ENCODE measurements at places on chromosomes 13 and 19. TPM values are rescaled to one million over a fixed set of nuclear protein-coding genes. Genes with fewer than 3 reads are reported as not detected.

- H3K36me3 ChIP-seq, result peaks cover 46% of the 10 kb centered on the region
- no peak for DNase-seq
- H3K27me3 ChIP-seq, result no peaks in the 10 kb centered on the region
- no peak overlapping the region for H3K4me3 ChIP-seq
Measured at GRCh38 chr13:114286808-114287207, 5.4 kb downstream of the UPF3A start.

DNA sequence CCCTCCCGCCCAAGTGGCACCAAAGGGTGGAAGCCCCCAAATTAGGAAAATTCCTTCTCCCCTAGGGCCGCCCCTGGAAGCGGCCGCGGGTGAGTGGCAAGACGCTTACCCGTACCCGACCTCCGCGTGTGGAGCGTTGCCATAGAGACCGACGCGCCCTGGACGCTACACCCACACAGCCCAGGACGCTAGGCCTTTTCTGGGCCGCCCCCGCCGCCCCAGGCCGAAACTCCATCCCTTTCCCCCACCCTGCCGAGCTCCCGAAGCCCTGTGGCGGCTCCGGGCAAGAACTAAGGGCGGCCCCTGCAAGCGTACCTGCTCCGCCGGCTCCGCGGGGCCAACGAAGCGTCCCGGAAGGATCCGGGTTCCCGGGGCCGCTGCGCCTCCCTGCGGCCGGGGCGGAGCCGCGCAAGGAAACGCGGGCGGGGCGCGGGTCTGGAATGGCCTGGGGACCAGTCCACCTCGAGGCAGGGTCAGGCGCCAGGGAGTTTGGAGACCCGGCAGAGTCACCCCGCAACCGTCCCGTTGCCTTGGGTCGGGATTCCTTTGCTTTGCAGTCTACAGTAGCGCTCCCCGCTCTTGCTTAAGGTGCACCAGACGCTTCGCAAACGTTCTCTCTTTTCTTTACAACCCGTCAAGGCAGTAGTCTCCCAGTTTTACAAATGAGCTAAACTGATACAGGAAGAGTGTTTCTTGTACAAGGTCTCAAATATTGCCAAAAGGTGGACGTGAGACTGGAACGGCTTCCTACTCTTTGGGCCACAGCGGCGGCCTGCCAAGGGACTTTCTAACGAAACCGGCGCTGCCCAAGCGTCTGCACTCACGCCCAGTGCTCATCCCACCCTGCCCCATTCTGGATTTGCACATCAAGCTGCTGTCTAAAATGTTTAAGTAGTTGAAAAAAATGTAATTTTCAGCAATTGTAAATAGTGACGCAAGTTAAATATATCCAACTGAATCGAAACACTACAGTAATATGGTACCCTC lies at the start of gene NEK5:
Gene NEK5 (minus strand): TSS at position 360 of the 987 bp plus-strand sequence. CDS start 1,591 bp downstream, outside the sequence.
- peak within 1 kb of the TSS; percentile 76 for H3K4me3 ChIP-seq
- peaks cover 13% of the 10 kb centered on the region for H3K4me1 ChIP-seq
- H3K27ac ChIP-seq, result no peak within 1 kb of the TSS
- no peaks in the 10 kb centered on the region for H3K27me3 ChIP-seq
- DNase-seq, result peak; percentile 70

DNA sequence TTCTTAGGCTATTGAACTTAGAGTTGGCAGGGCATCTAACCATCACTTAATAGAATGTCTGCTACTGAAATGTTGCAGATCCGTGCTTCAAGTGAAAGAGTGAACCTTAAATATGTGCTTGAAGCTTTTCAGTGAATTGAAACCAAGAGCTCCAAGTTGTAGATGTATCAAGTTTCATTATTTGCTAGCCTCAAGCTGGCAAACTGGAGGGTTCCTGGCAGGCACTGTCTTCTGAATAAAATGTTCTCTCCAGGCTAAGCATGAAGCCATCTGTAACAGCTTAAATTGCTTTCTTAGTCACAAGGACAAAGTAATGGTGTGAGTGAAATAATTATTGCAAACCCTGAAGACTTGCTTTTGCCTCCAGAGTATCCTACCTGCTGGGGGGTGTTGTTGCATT lies 415.0 kb upstream of the SPRY2 start:
- no peaks in the 10 kb centered on the region for H3K36me3 ChIP-seq
- H3K4me1 ChIP-seq, result no peaks in the 10 kb centered on the region
- no peak for DNase-seq
- no peaks in the 10 kb centered on the region for H3K27me3 ChIP-seq
- no peak overlapping the region for H3K27ac ChIP-seq

GRCh38 chr13:71046360-71047079 lies 820.5 kb downstream of the DACH1 start:
- no peak for DNase-seq
- H3K4me3 ChIP-seq, result no peak overlapping the region
- H3K27ac ChIP-seq, result no peak overlapping the region
- H3K27me3 ChIP-seq, result no peaks in the 10 kb centered on the region
- no peaks in the 10 kb centered on the region for H3K4me1 ChIP-seq

DNA sequence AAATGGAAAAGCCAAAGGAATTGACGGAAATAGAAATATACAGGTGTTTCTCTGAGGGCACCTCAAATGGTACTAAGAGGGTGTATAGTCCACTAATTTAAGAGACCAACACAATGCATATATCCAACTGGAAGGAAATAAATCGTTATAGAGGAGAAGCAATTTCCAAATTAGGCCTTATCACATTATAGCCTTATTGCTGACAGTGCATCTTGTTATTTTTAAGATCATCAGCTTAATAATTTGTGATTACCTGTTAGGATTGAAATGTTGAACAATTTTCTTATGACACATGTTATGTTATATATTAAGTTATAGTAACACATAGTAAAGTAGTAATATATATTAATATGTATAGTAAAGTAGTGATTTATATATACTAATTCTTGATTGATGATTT lies 915.7 kb upstream of the PCDH9 start:
- H3K4me3 ChIP-seq, result no peak overlapping the region
- H3K4me1 ChIP-seq, result no peaks in the 10 kb centered on the region
- H3K27me3 ChIP-seq, result no peaks in the 10 kb centered on the region
- DNase-seq, result no peak
- no peaks in the 10 kb centered on the region for H3K36me3 ChIP-seq

GRCh38 chr19:38079926-38080380 lies 144.1 kb downstream of the DPF1 start:
- no peaks in the 10 kb centered on the region for H3K27me3 ChIP-seq
- peak overlapping the region; percentile 54 for H3K27ac ChIP-seq
- no peak overlapping the region for H3K4me3 ChIP-seq
- H3K4me1 ChIP-seq, result peaks cover 16% of the 10 kb centered on the region

DNA sequence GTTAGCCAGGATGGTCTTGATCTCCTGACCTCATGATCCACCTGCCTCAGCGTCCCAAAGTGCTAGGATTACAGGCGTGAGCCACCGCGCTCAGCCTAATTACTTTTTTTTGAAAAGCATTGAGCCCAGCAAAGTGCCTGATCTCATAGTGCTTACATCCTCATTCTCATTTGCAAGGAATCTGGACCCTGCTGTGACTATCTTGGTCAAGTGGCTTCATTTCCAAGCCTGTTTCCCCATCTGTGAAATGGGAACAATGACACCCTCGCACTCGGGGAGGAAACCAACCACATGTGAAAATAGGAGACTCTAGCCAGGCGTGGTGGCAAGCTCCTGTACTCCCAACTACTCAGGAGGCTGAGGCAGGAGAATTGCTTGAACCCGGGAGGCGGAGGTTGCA lies 1.6 kb upstream of the PLEKHA4 start:
- H3K36me3 ChIP-seq, result peaks cover 30% of the 10 kb centered on the region
- H3K4me1 ChIP-seq, result peaks cover 22% of the 10 kb centered on the region
- no peak overlapping the region for H3K27ac ChIP-seq
- no peak for DNase-seq
- H3K27me3 ChIP-seq, result peaks cover 2% of the 10 kb centered on the region

DNA sequence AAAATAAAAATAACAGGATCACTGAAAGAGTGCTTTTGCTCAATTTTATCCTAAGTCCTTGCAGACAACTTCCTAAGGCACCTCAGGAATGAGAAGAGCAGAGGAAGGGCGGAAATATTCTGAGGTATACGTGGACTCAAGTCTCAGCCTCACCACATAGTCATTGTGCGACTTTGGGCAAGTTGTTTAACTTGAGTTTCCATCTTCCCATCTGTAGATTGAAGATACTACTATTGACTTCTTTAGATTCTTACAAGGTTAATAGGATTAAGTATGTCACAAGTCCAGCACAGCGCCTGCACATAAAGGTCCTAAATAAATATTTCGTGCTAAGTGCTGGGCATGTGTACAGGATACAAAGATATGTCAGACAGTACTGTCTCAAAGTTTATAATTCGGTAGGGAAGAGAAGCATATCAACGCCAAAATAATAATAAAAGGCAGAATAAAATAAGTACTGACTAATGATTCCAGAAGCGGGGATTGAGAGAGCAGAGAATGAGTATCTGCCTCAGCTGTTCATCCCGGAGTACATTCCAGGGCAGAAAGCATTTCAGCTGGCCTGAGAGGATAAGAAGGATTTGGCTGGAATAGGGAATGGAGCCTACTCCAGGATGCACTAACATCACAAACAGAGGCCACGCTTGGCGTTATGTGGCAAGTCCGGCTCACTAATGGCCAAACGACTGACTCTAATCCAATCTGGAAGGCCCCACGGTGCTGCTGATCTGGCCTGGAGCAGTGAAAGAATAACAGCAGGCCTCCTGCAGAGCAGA lies 139.7 kb downstream of the FLT1 start:
- no peak overlapping the region for H3K4me3 ChIP-seq
- H3K27me3 ChIP-seq, result no peaks in the 10 kb centered on the region
- DNase-seq, result no peak
- H3K27ac ChIP-seq, result no peak overlapping the region
- H3K36me3 ChIP-seq, result no peaks in the 10 kb centered on the region

GRCh38 chr13:75705395-75705794 lies 69.3 kb downstream of the LMO7 start:
- H3K27me3 ChIP-seq, result no peaks in the 10 kb centered on the region
- H3K27ac ChIP-seq, result no peak overlapping the region
- H3K4me1 ChIP-seq, result peaks cover 8% of the 10 kb centered on the region
- H3K4me3 ChIP-seq, result no peak overlapping the region
- no peaks in the 10 kb centered on the region for H3K36me3 ChIP-seq
- DNase-seq, result no peak

GRCh38 chr19:44476559-44477408 lies 23.5 kb downstream of the ZNF180 start:
- DNase-seq, result no peak
- peaks cover 94% of the 10 kb centered on the region for H3K36me3 ChIP-seq
- H3K27ac ChIP-seq, result peak overlapping the region; percentile 33

ANGPTL8 gene
- total RNA-seq, result not detected

PCSK4 gene
- 1.5 TPM for total RNA-seq

UHRF1 gene
- 119 TPM for total RNA-seq

MICU2 gene
- total RNA-seq, result 32.6 TPM

MYBPC2 gene
- total RNA-seq, result 0.38 TPM

TJP3 gene
- 3.7 TPM for total RNA-seq

PSG1 gene
- not detected for total RNA-seq

All from activated CD4-positive, alpha-beta memory T cell treated with anti-CD3 and anti-CD28 coated beads for 36 hours (primary cell).